Stimulated activated naive CD8-positive, alpha-beta T cell treated with anti-CD3 and anti-CD28 coated beads, Interleukin-15, amount 100 ng/mL, for 72 hours (primary cell): ENCODE measurements at places on chromosomes 12 and 14.

GRCh38 chr12:44960423-44960822 is 84.3 kb upstream of the NELL2 start:
- no peak for DNase-seq

DNA sequence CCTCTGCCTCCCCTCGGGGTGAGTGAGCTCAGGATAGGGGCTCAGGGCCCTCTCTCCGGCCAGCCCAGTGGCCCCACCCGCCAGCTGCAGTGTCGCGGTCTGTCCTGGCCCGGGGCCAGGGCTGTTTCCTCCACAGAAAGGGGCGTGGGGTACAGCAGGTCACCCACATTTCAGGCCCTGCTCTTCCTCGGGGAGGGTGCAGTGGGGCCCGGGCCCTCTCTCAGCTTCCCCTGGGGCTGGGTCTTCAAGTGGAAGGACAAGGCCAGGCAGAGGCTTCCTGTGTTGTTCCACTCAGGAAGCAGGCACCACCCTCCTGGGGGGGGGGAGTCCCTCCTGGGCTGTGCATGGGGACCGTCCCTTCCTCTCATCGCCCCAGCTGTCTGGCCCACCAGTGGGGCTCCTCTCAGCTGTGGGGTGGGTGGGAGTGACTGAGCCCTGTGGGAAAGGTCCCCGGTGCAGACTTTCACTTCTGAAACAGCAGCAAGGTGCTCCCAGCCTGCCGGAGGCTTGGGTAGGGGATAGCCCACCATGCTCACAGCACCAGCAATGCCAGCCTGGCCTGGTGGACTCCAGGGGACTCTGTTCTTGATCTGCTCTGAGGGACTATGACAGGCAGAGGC is 3.7 kb downstream of the GPR132 start:
- DNase-seq: peak; percentile 78

DNA sequence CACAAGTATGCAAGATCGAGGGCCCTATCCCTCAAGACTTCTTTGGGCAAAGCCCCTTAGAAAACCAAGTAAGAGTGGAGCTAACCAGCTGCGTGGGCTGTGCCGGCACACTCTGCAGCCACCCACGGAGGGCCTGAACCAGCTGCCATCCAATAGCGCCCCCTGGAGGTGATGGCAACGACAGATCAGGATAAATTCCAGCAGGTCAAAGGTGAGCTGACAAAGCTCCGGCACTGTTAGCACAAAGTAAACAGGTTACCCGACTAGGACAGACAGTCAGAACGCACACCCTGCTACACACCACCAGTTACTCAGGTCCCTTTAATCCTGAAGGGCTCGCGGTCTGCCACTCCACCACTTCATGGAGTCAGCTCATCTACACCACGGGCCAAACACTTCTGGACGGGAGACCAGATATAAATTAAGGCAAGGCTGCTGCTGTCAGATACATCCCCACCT is 4.9 kb downstream of the ZBTB39 start:
- peak; percentile 75 for DNase-seq

GRCh38 chr12:91171476-91171875 is 11.1 kb downstream of the DCN start:
- DNase-seq: no peak

DNA sequence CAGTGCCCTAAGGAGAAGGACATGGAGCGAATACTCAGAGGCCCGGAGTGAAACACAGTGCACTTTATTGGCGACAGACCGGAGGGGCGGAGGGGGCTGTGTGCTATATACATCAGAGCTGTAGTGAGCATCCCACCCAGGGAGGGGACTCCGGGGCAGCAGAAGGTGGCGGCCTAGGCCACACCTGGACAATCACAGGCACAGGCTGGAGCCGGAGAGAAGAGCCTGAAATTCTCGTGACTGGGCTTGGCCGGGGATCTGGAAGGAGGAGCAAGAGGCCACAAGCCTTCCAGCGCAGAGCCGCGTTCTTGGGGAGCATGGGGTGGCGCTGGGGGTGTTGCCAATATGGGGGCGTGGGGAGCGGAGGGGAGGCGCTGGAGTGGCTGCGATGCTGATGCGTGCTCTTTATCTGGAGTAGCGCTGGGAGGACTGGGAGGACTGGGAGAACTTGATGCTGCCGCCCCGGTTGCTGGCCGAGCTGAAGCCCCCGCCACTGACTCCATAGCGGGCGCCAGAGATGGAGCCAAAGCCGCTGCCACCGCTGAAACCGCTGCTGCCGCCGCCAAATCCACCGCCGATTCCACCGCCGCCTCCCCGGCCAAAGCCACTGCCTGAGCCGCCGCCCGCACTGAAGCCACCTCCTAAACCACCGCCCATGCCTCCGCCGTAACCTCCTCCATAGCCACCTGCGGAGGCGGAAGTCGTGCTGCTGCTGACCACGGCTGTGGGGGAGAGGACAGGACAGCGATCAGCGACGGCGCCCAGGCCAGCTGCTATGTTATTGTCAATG is 6.1 kb downstream of the KRT3 start:
- DNase-seq: no peak

GRCh38 chr12:39764944-39765560 is 145.4 kb upstream of the ABCD2 start:
- DNase-seq: no peak

GRCh38 chr12:128662101-128662500 is 161.7 kb downstream of the SLC15A4 start:
- DNase-seq: no peak

DNA sequence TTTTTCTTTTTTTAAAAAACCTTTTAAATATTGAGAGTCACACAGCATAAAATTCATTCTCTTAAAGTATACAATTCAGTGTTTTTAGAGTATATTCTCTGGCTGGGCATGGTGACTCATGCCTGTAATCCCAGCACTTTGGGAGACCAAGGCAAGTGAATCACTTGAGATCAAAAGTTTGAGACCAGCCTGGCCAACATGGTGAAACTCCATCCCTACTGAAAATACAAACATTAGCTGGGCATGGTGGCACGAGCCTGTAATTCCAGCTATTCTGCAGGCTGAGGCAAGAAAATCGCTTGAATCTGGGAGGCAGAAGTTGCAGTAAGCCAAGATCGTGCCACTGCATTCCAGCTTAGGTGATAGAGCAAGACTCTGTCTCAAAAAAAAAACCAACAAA is 68.4 kb upstream of the BCAT1 start:
- DNase-seq: no peak

- DNase-seq: no peak
These were observed 117.4 kb upstream of the SOX5 start for GRCh38 chr12:24066865-24067264.

DNA sequence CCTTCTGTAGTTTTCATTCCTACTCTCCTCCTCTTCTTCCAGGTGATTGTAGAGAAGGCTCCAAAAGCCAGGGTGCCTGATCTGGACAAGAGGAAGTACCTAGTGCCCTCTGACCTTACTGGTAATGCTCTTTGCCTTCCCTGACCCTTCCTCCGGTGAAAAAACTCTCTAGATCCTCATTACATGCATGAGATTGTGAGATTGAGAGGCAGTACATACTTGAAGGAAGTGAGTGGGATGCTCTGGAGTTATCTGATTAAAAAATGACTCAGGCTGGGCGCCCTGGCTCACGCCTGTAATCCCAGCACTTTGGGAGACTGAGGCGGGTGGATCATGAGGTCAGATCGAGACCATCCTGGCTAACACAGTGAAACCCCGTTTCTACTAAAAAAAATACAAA is 5.3 kb downstream of the GABARAPL1 start:
- no peak for DNase-seq
